HL-60 (cell line): ENCODE measurements at places on chromosomes 13 and 19.

- peak; percentile 75 for DNase-seq
Measured at GRCh38 chr19:3785938-3786824, at the start of gene MATK. Gene MATK, minus strand, starts transcription at chr19:3786381. Its CDS starts 1,246 bp downstream, at chr19:3785135.

DNA sequence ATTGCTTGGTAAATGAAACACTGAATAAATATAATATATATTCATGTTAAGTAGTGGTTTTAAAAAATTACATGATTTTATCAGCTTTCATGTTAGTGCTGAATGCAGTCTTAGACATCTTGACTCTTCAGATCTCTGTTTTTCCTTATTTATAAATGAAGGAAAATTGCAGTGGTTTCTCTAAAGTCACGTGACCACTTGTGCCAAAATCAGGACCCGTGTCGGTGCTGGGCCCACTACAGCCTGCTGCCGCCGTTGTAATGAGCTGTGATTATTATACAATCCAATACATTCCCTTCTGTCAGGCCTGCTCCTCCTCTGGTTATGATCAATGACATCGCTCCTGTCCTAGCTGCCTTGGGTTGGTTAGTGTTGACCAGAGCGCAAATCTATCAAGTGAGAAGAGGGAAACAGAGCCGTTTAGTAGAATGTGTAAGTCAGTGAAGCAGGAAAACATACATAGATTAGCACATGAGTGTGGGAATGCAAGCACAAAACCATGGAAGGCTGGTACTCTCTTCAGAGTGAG is 88.2 kb downstream of the AKAP11 start:
- no peak for DNase-seq

- DNase-seq: no peak
Measured at GRCh38 chr19:14477418-14478112, 2.4 kb upstream of the PTGER1 start.

GRCh38 chr13:113813070-113813748 is 50.7 kb downstream of the GAS6 start:
- no peak for DNase-seq

DNA sequence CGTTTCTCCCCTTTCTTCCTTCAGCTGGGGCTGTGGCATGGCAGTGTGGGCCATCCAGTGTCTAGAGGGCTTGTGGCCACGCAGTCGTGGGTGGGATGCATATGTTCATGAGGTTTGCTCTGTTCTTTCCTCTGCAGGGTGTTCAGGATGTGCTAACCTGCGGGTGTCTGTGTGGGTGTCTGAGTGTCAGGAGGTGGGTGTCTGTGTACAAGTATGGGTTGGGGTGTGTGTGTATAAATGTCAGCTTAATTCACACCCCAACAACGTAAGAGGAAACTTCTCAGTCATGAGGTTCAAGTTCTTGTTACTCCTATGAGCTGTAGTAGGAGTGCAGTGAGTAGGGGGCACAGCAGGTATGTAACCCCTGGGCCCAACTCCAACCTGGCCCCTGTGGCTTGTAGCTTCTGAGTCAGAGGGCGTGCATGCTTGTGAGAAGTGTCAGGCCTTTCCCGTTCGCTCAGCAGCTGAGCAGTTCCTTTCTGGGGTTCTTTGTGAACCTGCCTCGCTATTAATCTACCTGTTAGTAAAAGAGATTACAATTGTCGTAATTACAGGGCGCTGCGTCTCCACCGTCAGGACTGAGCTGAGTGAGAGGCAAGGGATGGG is 49.1 kb downstream of the NFIX start:
- no peak for DNase-seq

DNA sequence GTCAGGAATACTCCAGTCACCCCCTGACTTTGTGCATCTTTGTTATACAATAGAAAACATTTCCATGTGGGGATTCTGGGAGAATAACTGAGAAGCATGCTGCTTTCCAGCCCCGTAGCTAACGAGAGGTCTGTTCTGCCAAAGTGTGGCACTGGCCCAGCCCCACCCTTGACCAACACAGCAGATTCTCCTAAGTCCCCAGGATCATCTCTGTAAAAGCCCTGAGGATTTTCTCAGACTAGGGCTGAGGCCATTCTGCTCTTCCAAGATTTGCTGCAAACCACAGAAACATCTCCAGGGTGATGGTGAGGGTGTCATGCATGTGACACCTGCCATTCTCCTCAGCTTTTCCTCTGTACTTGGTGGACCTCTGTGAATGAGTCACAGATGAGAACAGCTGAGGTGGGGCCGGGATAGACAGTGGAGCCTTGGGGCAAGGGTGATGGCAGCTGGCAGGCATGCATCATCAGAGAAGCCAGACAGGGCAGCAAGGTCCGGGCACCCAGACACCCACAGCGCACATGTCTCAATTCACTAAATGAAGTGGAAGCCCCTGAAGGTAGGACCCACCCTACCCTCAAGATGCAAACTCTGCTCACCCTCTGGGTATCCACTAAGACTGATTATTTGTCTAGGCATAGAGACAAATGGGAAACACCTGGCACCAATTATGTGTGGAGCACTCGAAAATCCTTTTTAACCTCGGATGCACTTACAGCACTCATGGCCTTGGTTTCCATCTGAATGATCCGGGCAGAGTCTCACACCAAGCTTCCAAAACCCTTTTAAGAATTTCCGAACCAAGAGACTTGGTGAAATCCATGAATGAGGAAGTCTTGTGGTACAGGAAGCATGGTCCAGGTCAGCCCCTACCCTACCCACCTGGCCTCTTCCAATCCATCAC is 20.1 kb upstream of the DOCK9 start:
- no peak for DNase-seq

DNA sequence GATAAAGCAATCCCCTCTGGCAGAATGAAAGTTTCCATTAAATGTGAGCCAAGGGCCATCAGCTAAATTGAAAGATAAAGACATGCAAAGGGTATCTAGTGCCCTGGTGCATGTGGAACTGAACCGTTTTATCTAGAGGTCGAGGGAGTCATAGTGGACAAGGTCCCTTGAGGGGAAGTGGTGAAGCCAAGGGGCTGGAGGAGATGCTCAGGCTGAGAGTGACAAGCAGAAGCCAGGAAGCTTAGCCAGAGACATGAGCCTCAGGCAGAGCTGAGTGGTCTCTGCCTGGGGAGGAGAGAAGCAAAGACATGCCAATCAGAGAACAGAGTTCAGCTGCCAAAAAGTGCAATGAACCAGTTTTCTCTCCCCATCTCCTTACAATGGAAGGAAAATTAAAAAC is 68.1 kb upstream of the SLC10A2 start:
- DNase-seq: no peak

GRCh38 chr13:59663707-59664106 is 500.0 kb downstream of the DIAPH3 start:
- no peak for DNase-seq

DNA sequence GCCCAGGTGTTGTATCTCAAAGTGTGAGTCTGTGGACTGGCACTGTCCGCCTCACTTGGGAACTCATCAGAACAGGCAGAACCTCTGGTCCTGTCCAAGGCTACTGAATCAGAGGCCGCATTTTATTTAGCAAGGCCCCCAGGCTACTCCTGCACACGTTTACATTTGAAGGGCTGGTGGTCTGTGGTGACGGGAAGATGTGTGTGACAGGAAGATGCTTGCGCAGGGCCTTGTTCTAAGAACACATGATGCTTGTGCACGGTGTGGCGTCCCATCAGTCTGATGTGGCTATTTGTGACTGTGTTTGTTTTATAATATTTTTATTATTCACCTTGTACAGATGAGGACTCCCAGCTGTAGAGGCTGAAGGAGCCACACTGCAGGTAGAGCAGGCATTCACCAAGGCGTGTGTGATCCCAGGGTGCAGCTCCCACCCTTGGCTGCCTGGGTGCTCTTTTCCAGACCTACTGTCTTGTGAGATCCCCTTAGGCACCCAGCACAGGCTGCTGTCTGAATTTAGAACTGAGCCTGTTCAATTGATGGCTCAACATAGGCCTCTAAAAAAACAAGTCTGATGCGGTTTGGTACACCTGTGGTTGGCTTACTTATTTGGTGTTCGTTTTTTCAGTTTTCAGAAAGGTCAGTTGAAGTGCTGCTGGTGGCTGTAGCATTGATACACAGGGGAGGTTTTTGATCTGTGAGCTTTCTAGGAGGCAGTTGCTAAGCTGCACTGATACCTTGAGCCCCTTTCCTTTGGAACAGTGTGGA is 3.1 kb downstream of the SLC25A15 start:
- no peak for DNase-seq

GRCh38 chr13:57558051-57558467 is 73.5 kb upstream of the PCDH17 start:
- DNase-seq: no peak

DNA sequence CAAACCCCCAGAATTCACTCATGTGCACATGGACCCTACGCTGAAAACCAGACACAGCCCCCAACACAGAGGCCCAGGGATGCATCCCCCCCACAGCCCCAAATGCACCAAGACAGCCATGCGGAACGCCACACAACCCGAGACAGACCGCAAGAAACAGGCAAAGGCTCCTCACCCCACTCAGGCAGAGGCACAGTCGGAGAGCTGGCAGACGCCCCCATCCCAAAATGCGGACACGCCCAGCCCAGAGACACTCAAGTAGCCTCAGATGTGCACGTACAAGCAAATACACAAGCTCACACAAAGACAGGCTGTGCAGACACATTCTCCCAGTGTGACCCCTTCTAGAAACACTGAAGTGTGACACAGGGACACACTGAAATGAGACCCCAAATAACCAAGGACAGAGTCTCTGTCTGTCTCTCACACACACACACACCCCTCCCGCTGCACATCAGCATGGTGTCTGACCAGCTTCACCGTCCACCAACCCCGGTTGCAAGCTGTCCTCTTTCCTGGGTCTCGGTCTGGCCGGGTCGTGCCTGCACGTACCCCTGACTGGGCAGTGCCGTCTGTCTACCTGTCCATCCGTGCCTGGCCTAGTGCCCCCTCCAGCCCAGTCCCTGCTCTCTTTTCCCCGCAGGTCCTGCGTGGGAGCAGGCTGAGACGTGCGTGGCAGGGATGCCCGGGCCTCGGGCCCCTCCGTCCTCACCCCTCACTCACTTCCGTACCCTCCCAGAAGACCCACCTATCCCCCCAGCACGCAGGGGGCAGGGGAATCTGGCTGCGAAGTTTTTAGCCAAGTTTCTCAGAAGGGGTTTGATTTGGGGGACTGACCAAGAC is 16.1 kb downstream of the ERFL start:
- DNase-seq: no peak

GRCh38 chr19:21513651-21514050 is 8.2 kb downstream of the ZNF429 start:
- DNase-seq: no peak

DNA sequence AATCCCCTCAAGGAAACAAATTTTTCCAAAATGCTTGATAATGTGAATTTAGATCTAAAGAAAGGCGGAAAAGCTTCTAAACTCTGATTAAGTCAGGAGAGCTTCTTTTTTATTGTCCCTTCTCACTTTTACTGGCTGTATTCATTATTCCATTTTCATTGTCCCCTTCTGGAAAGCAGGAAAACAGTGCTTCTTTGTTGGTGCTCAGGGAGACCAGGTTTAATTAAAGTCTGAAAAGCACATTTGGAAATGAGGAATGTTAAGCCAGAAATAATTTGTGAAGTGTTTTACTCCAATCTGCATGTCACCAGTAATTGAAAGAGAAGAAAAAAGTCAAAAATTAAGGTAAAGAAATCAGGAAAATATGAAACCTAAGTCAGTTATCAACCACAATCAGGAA is 43.5 kb upstream of the TSC22D1 start:
- no peak for DNase-seq

- DNase-seq: no peak
Measured at GRCh38 chr13:50527188-50527587, 316.3 kb downstream of the DLEU7 start.

- DNase-seq: peak; percentile 22
Measured at GRCh38 chr19:4014541-4015491, 7.3 kb downstream of the PIAS4 start.

GRCh38 chr19:13909430-13909829 is 3.4 kb downstream of the CC2D1A start:
- DNase-seq: no peak

- no peak for DNase-seq
Measured at GRCh38 chr19:45900738-45901431, 1.5 kb downstream of the MYPOP start.

GRCh38 chr13:42553098-42554046 is 20.6 kb upstream of the TNFSF11 start:
- no peak for DNase-seq

GRCh38 chr19:11247391-11247790 is 8.0 kb downstream of the ANGPTL8 start:
- DNase-seq: no peak

GRCh38 chr13:21148557-21149258 is 27.6 kb downstream of the SKA3 start:
- no peak for DNase-seq

- DNase-seq: no peak
Measured at GRCh38 chr13:46350003-46350402, 37.0 kb downstream of the RUBCNL start.

GRCh38 chr19:28492201-28492600 is 720.8 kb downstream of the UQCRFS1 start:
- no peak for DNase-seq

- DNase-seq: no peak
Measured at GRCh38 chr13:111066544-111066943, 48.6 kb upstream of the ARHGEF7 start.

- DNase-seq: no peak
Measured at GRCh38 chr13:99034333-99035085, 56.6 kb upstream of the DOCK9 start.

- DNase-seq: no peak
Measured at GRCh38 chr13:33692531-33692930, 125.4 kb upstream of the RFC3 start.

- DNase-seq: no peak
Measured at GRCh38 chr19:32464279-32464678, 58.7 kb downstream of the DPY19L3 start.

- DNase-seq: no peak
Measured at GRCh38 chr13:72737033-72737432, 9.3 kb downstream of the BORA start.

DNA sequence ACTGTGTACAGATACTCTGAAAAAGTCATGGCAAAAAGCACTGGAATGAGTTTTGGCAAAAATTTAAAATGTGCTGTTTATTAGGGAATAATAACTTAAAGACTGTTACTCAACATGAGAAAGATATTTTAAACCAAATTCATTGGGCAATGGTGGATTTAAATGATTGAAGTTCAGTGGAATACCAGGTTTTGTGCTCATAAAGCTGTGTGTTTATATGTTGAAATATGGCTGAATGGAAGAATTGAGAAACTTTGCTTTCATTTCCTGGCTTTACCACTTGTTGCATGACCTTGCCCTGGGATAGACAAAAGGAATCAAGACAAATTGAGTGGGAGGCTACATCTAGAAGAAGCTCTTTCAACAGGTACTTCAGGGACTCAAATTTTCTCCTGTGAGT is 246.4 kb downstream of the GPC5 start:
- DNase-seq: no peak
